Breast epithelium (tissue), 4 donors: ENCODE measurements at places on chromosomes 3 and 15.

- H3K4me3 ChIP-seq: no peak overlapping the region
Observed at GRCh38 chr15:38930851-38931572, 366.4 kb upstream of the RASGRP1 start.

GRCh38 chr3:61562042-61562720, 810 bp downstream of the PTPRG start:
- peak overlapping the region; percentile 95 for H3K4me3 ChIP-seq
- H3K36me3 ChIP-seq: no peaks in the 10 kb centered on the region
- peak overlapping the region; percentile 88 for H3K27ac ChIP-seq
- no peaks in the 10 kb centered on the region for H3K4me1 ChIP-seq
- DNase-seq: no peak

GRCh38 chr3:160665231-160665630, 11.7 kb upstream of the ARL14 start:
- no peak overlapping the region for H3K4me3 ChIP-seq
- H3K27me3 ChIP-seq: no peaks in the 10 kb centered on the region
- no peaks in the 10 kb centered on the region for H3K36me3 ChIP-seq
- H3K27ac ChIP-seq: no peak overlapping the region
- DNase-seq: no peak
- H3K4me1 ChIP-seq: no peaks in the 10 kb centered on the region

DNA sequence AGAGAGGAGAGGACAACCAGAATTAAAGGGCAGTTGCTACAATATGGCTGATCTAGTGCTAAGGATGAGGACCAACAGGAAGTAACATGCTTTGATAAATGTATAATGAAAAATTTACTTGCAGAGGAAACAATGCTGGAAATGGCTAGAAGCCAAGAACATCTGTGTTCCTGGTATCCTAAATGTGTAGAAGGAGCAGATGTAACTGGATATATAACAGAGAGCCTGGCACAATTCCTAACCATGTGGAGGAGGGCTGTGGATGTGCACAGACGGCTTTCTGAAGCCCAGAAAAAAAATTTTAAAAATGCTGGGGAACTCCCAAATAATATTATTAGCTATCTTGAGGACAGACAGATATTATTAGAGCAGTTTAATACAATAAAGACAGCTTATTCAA, 159.4 kb upstream of the GBE1 start:
- H3K27me3 ChIP-seq: no peaks in the 10 kb centered on the region
- H3K4me1 ChIP-seq: no peaks in the 10 kb centered on the region
- H3K4me3 ChIP-seq: no peak overlapping the region
- no peak for DNase-seq

DNA sequence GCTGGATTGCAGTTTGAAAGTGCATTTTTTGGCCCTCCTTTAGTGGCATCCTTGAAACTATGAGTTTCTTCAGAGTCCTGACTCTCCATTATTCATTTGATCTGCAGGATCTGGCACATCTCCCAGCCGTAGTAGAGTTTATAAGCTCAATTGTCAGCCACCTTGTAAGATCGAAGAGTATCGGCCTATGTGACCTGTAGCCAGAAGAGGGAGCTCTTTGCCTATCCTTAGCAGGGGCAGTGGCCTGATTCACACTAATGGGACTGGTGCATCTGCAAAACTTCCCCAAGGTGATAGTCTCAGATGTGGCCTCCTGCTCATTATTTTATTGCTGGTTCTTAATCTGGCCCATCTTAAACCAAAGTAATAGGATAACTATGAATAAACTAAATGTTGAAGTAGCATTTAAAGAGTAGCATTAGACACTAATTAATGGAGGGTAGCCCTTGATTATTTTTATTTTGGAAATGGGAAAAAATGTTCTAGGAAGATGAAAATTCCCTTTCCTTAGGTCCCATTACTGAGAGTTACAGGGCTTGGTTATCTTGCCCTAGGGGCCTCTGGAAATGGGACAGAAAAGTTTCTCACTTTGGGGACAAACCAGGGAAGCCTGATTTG, 21.2 kb downstream of the GCSAM start:
- no peaks in the 10 kb centered on the region for H3K27me3 ChIP-seq
- no peak overlapping the region for H3K27ac ChIP-seq
- H3K4me1 ChIP-seq: no peaks in the 10 kb centered on the region

GRCh38 chr3:49007771-49008528, 759 bp downstream of the WDR6 start:
- peak; percentile 94 for DNase-seq
- peak overlapping the region; percentile 97 for H3K27ac ChIP-seq
- no peaks in the 10 kb centered on the region for H3K36me3 ChIP-seq
- no peaks in the 10 kb centered on the region for H3K4me1 ChIP-seq

DNA sequence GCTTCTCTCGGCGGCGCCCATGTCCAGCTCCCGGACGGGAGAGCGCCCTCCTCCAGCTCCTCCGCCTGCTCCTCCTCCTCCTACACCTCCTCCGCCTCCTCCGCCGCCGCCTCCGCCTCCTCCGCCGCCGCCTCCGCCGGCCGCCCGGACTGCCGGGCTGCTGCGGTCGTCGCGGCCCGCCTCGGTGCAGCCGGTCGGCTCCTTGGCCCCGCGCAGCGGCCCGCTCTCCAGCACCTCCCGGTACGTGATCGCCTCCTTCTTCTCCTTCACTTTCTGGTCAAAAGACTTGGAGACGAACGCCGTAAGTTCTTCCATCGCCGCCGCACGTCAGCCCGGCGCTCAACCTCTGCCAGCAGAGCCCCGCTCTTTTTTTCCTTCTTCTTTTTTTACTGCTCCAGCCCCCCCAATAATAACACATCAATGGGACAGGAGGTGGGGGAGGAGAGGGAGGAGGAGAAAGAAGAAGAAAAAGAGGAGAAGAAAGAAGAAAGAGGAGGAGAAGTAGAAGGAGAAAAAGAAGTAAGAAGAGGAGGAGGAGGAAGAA, 438 bp downstream of the SHOX2 start:
- H3K36me3 ChIP-seq: no peaks in the 10 kb centered on the region
- no peaks in the 10 kb centered on the region for H3K4me1 ChIP-seq
- peak overlapping the region; percentile 54 for H3K4me3 ChIP-seq
- DNase-seq: no peak
- peaks cover 3% of the 10 kb centered on the region for H3K27me3 ChIP-seq

DNA sequence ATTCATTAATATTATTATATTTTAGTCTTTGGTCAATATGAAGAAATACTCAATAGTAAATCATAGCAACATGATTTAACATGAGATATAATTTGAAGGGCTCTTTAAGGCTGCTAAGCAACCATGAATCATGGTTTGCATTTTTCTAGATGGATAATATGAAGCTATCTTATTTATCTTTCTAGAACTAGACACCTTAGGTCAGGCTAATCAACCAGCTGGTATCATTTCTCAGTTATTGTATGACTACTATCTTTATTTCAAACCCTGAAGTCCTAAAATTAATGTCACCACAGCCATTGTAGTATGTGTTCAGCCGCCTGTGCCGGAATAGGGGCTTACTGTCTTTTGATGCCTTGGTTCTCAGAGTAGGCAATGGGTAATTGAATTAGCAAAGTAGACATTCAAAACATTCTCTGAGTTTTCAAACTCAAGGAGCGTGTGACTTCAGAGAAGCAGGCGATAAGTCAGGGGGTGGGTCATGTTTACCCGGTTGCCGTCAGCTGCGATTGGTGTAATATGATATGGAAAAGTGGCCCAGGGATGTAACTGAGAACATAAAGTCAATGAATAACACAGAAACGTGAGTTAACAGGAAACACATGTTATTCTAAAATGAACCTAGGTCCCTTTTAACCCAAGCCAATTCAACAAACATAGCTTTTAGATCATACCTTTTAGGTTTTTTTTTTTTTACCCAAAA, 93.4 kb upstream of the CTDSPL start:
- no peaks in the 10 kb centered on the region for H3K4me1 ChIP-seq
- DNase-seq: no peak
- H3K27ac ChIP-seq: no peak overlapping the region
- H3K4me3 ChIP-seq: no peak overlapping the region

DNA sequence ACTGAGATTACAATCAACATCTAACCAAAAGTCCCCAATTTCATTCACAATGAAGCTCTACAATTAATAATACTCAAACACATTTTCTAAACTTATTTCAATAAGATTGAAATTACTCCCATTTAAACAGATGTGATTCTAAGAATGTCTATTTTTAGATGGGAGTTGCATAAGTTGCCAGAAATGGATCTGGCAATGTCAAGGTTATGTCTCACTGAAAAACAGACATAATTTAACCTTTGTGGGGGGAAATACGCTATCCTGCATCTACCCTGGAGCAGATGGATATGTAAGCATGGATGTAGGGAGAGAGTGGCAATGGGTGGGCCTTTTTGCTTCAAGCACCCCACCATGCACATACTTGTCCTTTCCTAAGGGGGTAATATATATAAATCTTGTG, 6.7 kb upstream of the EIF1B start:
- no peak for DNase-seq
- no peaks in the 10 kb centered on the region for H3K4me1 ChIP-seq
- no peak overlapping the region for H3K4me3 ChIP-seq
- no peaks in the 10 kb centered on the region for H3K36me3 ChIP-seq
- no peak overlapping the region for H3K27ac ChIP-seq
